ENCODE measurements at places on chromosomes 3 and 15.

GRCh38 chr3:46291046-46291445 lies 48.8 kb downstream of the CCR3 start:
- DNase-seq: no peak

DNA sequence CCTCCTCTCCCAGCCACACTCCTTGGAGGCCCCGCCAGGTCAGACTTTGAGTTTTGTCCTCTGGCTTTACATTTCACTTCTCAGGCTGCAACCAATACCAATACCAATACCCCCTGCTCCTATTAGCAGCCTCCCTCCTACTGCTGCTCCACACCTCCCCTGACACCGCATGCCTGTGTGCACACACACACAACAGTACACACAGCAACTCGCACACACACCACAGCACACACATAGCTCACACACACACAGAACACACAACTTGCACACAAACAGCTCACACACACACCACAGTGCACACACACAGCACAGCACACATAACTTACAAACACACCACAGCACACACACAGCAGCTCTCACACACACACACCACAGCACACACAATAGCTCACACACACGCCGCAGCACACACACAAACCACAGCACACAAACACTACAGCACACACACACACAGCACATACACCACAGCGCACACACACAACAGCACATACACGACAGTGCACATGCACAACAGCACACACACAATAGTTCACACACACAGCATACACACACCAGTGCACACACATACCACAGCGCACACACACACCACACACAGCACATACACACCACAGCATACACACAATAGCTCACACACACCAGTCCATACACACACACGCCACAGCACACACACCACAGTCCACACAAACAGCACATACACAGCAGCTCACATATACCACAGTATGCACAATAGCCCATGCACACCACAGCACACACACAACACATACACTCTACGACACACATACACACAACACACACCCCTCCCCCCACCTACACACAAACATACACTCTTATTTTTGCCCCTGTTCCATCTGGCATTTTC lies 204.7 kb downstream of the UACA start:
- no peak for DNase-seq

GRCh38 chr3:170490828-170491560 lies 72.3 kb downstream of the CLDN11 start:
- DNase-seq: no peak

- DNase-seq: no peak
These were observed 51.8 kb downstream of the RFTN1 start for GRCh38 chr3:16461463-16462245.

- no peak for DNase-seq
These were observed 77.4 kb downstream of the SMAD6 start for GRCh38 chr15:66779331-66780009.

DNA sequence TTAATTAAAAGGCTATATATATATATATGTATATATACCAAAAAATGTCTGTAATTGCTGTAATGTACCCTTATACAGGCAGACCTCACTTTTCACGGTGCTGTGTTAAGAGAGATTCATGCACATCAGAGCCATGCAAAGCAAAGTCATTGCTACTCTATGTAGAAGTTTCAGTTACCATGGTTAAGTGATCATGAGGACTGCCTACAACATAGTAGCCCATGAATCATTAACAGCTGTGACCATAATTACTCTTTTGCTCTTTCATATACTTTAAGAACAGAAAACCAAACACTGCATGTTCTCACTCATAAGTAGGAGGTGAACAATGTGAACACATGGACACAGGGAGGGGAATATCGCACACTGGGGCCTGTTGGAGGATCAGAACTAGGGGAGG lies 225.3 kb upstream of the EPHA3 start:
- no peak for DNase-seq

DNA sequence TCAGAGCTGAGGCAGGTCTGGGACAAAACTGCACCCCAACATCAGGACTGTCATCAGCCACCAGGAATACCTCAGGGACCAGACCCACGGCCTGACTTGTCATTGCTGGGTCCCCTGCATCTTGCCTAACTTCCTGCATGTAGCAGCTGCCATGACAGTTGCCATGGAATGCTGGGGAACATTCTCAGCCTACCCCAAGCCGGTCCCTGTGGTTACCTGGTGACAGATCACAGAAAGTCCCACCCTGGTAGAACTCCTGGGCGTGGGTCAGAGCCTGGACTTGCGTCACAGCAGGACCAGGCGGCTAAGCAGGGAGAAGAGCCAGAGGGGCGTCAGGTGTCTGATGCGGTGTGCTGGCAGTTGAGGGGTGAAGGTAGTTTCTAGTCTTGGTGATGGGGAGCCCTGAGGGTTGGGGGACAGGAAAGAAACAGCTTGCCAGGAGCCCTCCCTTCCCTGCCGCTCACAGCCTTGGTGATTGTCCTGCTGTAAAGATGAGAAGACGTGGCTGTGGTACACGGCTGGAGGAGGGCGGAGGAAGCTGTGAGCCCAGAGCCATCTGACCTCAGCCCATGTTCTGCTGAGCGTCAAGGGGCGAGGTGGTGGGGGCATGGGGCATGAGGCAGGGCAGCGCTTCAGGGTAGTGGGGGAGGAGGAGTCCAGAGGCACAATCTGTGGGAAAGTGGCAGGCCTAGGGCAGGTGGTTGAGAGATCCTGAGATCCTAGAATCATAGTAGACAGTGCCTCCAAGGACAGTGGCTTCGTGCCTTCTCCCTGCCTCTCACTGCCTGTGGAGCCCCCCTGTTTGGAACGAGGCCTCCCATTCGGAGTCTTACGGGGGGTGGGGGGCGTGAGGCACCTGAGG lies 5.4 kb downstream of the H1-8 start:
- no peak for DNase-seq

- no peak for DNase-seq
These were observed 35.8 kb downstream of the GASK1A start for GRCh38 chr3:43014956-43015355.

GRCh38 chr3:159866201-159866746 lies 122.4 kb upstream of the IL12A start:
- no peak for DNase-seq

DNA sequence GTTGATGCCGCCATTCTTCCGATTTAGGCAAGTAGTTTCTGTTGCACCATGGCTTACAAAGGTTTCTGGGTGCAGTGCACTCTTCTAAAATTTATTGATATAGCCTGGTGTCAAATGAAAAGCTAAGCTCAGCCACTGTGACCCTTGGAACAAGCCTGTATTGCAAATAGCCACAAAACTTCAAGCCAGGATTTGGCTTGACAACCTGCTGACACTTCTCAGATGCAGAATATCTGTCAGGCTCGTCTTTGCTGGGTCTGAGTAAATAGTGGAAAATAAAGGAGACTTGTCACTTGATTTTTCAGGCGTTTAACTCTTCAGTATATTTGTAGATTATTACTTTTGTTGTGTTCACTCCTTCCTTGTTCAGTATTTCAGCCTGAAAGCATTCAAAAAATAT lies 871.8 kb downstream of the OTOL1 start:
- DNase-seq: no peak

DNA sequence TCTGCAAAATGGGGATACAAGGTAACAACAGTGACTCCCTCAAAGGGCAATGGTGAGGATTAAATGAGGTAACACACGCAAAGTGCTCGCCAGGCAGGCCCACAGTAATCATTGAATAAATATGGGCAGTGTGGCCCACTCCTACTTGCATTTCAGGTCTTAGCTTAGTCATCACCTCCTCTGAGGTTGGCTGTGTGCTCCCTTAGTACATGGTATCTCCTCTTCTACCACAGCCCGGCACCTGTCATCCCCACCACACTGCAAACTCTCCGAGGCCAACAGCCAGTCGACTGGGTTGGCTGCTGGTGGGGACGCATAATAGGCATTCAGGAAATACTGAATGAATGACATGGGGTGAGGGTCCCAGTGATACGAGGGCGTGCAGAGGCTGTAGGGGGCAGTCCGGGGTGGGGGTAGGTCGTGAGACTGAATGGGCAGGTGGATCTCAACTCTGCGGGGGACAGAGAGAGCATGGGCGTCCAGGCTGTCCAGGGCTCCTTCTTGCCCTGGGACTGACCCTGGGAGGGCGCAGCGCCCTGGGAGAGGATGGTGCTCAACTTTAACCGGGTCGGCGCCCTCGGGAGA lies 375 bp upstream of the MYZAP start:
- DNase-seq: no peak

- DNase-seq: no peak
These were observed 44.5 kb downstream of the CTDSPL2 start for GRCh38 chr15:44471885-44472455.

- DNase-seq: no peak
These were observed 32.9 kb downstream of the CD200R1L start for GRCh38 chr3:112813723-112814171.

GRCh38 chr3:174356596-174356995 lies 502.5 kb upstream of the NAALADL2 start:
- DNase-seq: no peak
